ENCODE measurements at places on chromosomes 7 and 10.

GRCh38 chr7:1259621-1260243 is 27.1 kb downstream of the UNCX start:
- no peak for DNase-seq

DNA sequence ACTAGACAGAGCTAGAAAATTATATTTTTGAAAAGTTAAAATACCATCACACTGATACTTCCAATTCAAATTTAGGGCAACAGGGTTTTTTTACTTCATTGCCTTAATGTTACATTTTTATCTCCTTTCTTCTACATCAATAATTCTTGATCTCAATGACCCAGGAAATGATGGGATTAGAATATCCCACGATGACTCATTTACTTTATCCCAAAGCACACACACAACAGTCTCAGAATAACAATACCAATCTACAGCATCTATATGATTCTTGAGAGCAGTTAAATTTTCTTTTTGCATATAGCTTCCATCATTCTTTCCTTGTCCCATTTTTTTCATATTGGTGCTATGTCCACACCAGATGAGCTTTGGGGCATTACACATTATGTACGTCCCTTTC is 98.4 kb upstream of the EEPD1 start:
- no peak for DNase-seq

GRCh38 chr7:8177109-8177933 is 84.6 kb downstream of the ICA1 start:
- DNase-seq = no peak

DNA sequence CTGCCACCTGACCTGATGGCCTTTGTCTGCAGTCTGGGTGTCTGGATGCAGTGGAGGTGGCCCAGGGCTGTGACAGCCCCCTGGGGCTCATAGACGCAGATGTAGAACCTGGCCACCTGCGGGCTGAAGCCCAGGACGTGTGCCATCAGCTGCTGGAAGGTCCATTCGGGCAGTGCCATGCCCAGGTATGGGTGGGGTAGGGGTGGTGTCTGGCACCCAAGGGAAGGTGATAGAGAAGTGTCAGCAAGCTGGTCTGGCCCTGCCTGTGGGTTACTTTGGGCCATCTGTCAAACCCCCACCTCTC is 6.1 kb upstream of the ZNF467 start:
- no peak for DNase-seq

DNA sequence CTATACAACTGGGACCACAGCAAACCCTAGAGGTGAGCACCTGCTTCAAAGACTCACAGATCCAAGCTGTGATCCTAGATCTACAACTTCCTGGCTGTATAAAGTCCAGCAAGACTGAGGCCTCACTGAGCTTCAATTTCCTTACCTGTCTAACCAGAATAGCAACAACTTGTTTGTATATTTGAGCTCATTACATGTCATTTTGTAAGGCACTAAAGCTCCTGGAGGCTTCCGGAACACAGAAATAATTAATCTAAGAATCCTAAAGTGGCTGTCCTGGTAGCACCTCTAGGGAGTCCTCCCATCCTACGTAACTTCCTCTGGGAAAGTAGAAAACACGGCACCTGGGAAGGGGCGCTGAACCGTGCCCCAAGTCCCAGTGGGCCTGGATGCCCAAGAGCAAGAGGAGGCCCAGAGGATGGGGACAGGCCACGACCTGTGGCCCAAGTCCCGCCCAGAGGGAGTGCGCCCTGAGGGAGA is 39.4 kb downstream of the HK1 start:
- DNase-seq = no peak

- DNase-seq = no peak
These were observed 54.1 kb upstream of the AFAP1L2 start for GRCh38 chr10:114458216-114458920.

GRCh38 chr7:54485044-54485443 is 57.1 kb upstream of the VSTM2A start:
- DNase-seq = no peak

DNA sequence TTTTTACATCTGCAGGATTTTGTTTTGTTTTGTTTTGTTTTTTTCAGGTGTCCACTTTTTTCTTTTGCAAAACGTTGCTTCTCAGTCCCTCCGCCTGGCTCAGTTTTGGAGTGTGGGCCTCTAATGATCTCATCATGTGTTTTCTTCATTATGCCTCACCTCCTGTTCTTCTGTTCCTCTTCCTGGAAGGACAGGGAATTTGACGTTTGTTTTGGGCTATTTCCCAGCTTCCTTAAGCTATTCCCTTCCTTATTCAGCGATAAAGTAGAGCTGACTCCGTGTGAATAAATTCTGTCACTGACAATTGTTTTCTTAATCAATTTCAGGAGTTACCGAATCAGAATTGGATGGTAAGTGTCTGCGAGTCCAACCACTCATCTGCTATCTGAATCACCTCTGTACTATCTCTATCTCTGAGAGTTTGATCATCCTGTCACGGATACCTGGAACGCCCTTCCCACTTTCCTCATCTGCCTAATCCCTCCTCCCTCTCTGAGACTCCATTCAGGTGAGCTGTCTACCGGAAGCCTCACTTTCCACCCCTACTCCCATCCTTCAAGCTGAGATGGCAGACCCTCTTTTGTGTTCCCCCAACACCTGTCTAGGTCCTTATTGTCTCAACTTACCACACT is 218.4 kb downstream of the GATA3 start:
- no peak for DNase-seq

DNA sequence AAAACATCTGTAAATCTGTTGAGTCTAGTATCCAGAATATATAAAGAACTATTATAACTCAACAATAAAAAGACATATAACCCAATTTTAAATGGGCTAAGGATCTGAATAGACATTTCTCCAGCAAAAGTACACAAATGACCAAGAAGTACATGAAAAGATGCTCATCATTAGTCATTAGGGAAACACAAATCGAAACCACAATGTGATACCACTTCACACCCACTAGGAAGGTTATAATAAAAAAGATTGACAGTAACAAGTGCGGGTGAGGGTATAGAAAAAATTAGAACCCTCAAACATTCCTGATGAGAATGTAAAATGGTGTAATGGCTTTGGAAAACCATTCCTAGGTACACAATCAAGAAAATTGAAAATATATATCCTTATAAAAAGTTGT is 4.1 kb downstream of the XPNPEP1 start:
- no peak for DNase-seq

- DNase-seq = no peak
These were observed 265.9 kb downstream of the ELFN1 start for GRCh38 chr7:1936006-1936310.

DNA sequence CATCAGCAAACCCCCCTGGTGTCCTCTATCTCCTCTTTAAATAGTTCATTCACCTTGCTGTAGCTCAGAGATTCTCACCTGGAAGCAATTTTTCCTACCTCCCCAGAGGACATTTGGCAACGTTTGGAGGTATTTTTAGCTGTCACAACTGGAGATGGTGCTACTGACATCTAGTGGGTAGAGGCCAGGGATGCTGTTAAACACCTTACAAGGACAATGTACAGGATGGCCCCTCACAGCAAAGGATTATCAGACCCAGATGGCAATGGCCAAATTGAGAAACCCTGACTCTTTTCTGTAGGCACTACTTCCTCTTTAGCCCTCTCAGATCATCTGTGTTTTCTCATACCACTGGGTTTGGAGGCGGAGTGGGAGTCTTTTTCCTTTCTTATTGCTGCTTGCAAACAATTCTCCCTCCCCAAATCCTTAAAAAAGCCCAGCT is 13.2 kb upstream of the TRA2A start:
- no peak for DNase-seq

- peak; percentile 1 for DNase-seq
These were observed 30.0 kb downstream of the SGMS1 start for GRCh38 chr10:50593523-50594376.

DNA sequence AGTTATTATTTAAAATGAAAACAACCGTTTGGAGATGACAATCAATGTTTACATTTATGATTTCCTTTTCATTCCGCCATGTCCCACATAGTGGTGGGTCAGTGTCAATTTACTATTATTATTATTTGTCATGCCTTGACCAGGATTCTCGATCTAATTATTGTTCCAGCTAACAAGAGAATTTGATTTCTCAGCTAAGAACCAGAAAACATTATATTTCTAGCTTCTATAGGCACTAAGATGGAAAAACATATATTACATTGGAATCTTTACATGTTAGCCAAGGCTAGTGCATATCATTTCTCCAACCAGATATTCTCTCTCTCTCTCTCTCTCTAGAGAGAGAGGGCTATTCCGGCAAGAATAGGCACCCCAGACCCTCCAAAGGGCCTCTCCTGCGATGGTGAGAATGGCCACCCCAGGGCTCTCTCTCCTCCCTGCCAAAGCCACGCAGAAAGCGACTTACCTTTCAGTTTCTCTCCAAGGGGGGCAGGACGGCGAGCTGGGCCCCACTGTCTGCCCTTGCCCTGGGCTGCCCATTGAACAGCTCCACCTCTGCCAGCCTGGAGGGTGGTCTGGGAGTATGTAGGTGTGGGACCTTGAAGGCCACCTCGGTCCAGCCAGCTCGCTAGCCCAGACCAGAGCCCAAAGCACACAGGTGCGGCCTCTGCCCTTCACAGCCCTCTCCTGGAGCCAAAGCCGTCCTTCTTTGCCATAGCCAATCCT is 2.4 kb downstream of the HOXA3 start:
- DNase-seq = no peak

DNA sequence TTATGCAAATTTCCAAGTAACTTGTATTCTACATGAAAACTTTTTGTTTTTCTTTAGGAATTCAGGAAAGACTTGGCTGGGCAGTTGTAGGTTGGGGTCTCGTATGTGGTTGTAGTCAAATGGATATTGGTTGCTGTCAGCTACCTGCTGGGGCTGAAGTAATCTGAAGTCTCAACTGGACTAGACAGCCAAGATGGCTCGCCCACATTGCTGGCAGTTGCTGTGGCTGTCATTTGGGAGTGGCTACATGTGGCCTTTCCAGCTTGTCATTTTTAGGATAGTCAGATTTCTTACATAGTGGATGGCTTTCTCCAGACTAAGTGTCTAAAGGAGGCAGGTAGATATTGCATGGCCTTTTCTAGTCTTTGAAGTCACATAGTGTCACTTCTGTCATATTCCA is 32.6 kb downstream of the EXOC6 start:
- no peak for DNase-seq

GRCh38 chr7:30771880-30772425 is 736 bp downstream of the MINDY4 start:
- DNase-seq = no peak

DNA sequence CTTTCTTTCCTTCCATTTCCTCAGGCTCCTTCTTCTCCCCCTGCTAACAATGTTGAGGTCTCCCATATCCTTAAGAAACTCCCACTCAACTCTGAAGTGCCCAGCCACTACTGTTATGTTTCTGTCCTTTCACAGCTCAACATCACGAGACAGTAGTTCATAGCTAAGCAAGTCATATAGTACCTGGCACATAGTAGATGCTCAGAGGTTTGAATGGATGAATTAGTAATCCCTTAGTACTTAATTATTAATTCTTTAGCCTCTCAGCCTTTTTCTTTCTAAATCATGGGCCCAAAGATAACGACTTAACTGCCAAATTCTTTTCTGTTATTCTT is 22.6 kb downstream of the CSGALNACT2 start:
- no peak for DNase-seq

GRCh38 chr10:1498746-1499358 is 238.5 kb downstream of the ADARB2 start:
- DNase-seq = no peak

GRCh38 chr7:88314061-88314491 is 7.4 kb upstream of the STEAP4 start:
- DNase-seq = no peak

DNA sequence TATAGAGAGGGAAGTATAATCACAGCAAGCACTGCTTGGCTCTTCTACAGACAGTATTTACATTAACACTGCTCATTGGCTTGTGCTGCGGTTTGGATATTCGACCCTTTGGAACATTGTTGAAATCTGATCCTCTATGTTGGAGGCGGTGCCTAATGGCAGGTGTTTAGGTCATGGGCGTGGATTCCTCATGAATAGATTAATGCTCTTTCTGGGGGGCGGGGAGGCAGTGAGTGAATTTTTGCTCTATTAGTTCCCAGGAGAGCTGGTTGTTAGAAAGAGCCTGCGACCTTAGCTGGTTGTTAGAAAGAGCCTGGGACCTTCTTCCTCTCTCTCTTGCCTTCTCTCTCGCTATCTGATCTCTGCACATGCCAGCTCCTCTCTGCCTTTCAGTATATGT is 77.3 kb upstream of the SVIL start:
- peak; percentile 76 for DNase-seq

DNA sequence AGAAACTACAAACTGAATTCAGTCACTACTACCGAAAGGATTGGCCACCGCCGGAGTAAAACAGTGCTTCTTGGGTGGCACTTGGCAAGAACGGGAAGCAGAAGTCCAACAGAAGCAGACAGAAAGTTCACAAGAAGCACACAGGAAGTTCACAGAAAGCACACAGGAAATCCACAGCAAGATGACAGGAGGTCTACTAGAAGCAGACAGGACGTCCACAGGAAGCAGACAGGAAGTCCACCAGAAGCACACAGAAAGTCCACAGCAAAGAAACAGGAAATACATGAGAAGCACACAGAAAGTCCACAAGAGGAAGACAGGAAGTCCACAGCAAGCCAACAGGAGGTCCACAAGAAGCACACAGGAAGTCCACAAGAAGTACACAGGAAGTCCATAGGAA is 399.2 kb upstream of the AUTS2 start:
- DNase-seq = no peak

DNA sequence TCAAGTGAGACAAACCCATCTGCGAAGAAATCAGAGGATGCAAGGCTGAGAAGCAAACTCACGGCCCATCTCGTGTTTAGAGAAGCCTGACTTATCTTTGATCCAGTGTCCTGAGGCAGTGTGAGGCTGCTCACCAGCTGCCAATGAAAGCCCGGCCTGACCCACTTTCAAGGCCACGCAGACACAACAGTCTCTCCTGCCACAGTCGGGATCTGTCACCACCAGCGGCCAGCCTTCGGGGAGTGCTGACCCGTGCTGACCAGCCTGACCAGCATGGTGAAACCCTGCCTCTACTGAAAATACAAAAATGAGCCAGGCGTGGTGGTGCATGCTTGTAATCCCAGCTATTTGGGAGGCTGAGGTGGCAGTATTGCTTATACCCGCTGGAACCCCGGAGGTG is 7.4 kb upstream of the DNAJB6 start:
- no peak for DNase-seq

DNA sequence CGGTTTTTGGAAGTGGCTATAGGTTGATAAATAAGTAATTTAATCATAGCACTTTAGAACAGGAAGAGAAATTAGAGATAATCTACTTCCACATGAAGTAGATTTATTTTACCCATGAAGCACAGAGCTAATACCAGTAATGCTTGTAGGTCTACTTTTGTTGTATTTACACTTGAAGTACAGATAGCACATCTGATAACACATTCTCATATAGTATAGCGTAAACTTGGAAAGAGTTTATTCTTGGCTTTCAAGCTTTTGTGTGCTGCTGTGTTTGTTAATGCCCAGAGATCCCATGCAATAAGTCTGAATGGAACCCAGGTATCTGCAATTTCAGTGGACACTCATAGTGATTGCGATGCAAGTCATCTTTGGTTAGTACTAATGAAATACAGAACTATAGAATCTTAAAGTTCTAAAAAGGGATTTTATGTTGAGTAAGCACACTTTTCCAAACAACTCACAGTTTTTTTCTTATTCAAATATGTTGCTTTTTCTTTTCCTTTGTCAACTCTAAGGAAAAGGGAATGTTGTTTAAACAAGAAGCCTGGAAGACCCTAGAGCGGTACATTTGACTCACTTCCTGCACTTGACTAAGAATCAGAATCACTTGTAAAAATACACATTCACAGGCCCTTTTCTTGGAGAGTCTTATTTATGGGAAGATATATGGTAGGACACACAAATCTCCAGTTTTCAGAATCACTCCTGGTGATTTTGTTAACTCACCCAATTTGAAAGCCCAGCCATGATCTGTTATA is 105.8 kb downstream of the GNAI1 start:
- no peak for DNase-seq

Measured in NCI-H2107 (cell line).